Thyroid gland (tissue), 4 donors: ENCODE measurements at places on chromosomes 4 and X. TPM values are rescaled to one million over a fixed set of nuclear protein-coding genes. Genes with fewer than 3 reads are reported as not detected.

DNA sequence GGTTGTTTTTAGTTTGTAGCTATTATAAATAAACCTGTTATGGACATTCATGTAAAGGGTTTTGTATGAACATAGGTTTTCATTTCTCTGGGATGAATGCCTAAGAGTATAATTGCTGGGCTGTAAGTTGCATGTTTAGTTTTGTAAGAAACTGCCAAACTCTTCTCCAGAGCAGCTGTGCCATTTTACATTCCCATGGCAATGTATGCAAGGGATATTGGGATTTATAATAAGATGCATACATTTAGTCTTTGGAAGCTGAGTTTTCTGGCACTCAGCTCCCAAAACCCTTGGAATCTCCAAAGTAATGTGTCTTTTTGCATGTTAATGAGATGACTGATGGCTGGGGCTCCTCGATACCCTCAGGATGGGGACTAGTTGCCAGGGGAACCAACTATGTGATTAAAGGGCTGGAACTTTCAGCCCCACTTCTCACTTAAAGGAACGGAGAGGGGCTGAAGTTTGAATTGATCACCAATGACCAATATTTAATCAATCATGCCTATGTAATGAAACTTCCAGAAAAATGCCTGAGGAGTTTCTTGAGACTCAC lies 44.0 kb downstream of the SERTM2 start:
- H3K27me3 ChIP-seq = no peaks in the 10 kb centered on the region
- H3K27ac ChIP-seq = no peak overlapping the region
- no peaks in the 10 kb centered on the region for H3K36me3 ChIP-seq
- no peak for DNase-seq

- H3K4me3 ChIP-seq = no peak overlapping the region
- H3K27me3 ChIP-seq = no peaks in the 10 kb centered on the region
- DNase-seq = no peak
- no peaks in the 10 kb centered on the region for H3K36me3 ChIP-seq
- no peak overlapping the region for H3K27ac ChIP-seq
These were observed 3.9 kb downstream of the PRSS12 start for GRCh38 chr4:118348886-118349285.

Gene SEPTIN11
- 207 TPM for total RNA-seq

Gene MXD4
- 48.1 TPM for total RNA-seq

Gene TKTL2
- not detected for total RNA-seq

Gene IRS4
- 2.7 TPM for total RNA-seq

- no peaks in the 10 kb centered on the region for H3K36me3 ChIP-seq
- no peaks in the 10 kb centered on the region for H3K27me3 ChIP-seq
- peak overlapping the region; percentile 86 for H3K27ac ChIP-seq
- H3K4me1 ChIP-seq = peaks cover under 1% of the 10 kb centered on the region
- DNase-seq = peak; percentile 80
These were observed 726 bp upstream of the KANTR start for GRCh38 chrX:53093177-53093655.

GRCh38 chr4:141255016-141255415 lies 34.3 kb downstream of the ZNF330 start:
- H3K27me3 ChIP-seq = no peaks in the 10 kb centered on the region
- H3K4me1 ChIP-seq = peaks cover 3% of the 10 kb centered on the region
- no peak overlapping the region for H3K4me3 ChIP-seq
- H3K27ac ChIP-seq = no peak overlapping the region
- DNase-seq = no peak

GRCh38 chr4:56908206-56909085 lies 746 bp downstream of the REST start:
- DNase-seq = peak; percentile 72
- peak overlapping the region; percentile 56 for H3K4me3 ChIP-seq
- H3K4me1 ChIP-seq = peaks cover 41% of the 10 kb centered on the region
- no peaks in the 10 kb centered on the region for H3K36me3 ChIP-seq
- peak overlapping the region; percentile 63 for H3K27ac ChIP-seq
- H3K27me3 ChIP-seq = no peaks in the 10 kb centered on the region

DNA sequence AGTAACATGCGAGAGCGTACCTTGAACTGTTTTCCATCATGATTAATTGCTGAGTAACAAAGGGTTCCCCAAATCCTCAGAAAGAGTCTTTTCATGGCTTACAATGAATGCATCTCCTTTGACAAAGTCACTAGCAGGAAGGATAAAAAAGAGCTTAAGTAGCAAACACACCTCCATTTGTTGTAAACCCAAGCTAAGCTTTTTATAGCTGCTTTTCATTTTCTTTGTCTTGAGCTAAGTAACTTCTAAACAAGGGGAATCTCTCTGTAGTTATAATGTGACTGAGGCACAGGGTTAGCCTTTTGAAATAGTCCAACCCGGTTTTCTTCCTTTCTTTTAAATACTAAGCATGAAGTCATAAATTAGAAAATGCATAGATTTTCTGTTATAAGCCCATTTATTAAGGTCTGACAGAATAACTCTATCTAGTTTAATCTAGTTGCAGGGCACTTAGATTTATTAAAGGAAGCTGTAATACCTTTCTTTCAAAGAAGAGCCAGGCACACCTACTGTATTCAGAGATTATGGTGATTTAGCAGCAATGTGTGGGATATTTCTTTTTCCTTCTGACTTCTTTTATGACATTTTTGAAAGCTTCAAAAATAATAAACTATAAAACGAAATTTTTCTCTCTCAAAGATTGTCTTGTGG lies 226.9 kb upstream of the SMIM31 start:
- no peaks in the 10 kb centered on the region for H3K4me1 ChIP-seq
- H3K27me3 ChIP-seq = no peaks in the 10 kb centered on the region
- H3K27ac ChIP-seq = no peak overlapping the region
- no peaks in the 10 kb centered on the region for H3K36me3 ChIP-seq
- no peak overlapping the region for H3K4me3 ChIP-seq

Gene NWD2
- total RNA-seq = 0.33 TPM
